CD8-positive, alpha-beta memory T cell (primary cell): ENCODE measurements at places on chromosomes 13 and 19.

GRCh38 chr13:49086722-49087121 is 111.0 kb downstream of the FNDC3A start:
- no peak for DNase-seq

DNA sequence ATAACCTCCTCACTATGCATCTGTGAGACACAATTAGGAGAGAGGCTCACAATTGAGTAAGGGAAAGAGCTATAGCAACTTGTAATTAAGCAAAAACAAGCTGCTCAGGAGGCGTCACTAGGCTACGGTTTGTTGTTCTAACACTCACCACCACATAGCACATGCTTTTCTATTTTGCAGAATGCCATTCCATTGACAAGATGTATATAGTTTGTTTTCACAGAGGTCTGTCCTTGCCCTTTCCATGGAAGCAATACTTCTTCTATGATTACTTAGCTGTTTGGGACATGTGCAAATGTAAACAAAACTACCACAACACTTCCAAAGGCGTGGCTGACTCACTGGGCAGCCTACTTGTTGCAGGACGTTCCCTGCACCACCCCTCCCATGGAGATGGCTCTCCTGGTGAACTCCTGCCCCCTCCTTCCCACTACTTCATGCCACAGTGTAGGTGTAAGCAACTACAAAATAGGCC is 33.9 kb upstream of the FAM216B start:
- no peak for DNase-seq

GRCh38 chr13:94129490-94129894 is 350.0 kb downstream of the DCT start:
- no peak for DNase-seq

- DNase-seq, result no peak
Measured at GRCh38 chr19:31260171-31260933, 88.9 kb downstream of the TSHZ3 start.

GRCh38 chr19:35549174-35549788 is 3.9 kb downstream of the TMEM147 start:
- DNase-seq, result peak; percentile 29

- DNase-seq, result no peak
Measured at GRCh38 chr13:66567899-66568612, 662.1 kb downstream of the PCDH9 start.

GRCh38 chr13:47094734-47095434 is 198.0 kb upstream of the HTR2A start:
- no peak for DNase-seq

- DNase-seq, result no peak
Measured at GRCh38 chr19:41309180-41310032, 566 bp upstream of the CCDC97 start.

- DNase-seq, result no peak
Measured at GRCh38 chr19:7327802-7328201, 20.9 kb upstream of the ARHGEF18 start.

GRCh38 chr13:32126756-32127155 is 95.2 kb downstream of the FRY start:
- DNase-seq, result no peak

DNA sequence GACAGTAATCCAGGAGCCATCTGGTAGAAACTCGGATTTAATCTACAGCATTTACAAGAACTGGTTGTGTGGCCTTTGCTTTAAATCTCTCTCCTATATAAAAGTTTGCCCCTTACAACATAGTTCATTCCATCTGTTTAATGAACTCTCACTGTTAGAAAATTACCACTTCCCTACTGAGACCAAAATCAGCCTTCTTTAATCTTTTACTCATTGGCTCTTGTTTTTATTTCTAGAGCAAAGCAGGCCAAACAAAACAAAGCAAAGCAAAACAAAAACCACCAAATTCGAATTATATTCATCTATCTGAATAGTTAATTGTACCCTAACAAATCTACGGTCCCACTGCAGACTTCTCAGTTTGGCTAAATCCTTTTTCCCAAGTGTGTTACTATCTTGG is 127.0 kb downstream of the UGGT2 start:
- DNase-seq, result no peak

DNA sequence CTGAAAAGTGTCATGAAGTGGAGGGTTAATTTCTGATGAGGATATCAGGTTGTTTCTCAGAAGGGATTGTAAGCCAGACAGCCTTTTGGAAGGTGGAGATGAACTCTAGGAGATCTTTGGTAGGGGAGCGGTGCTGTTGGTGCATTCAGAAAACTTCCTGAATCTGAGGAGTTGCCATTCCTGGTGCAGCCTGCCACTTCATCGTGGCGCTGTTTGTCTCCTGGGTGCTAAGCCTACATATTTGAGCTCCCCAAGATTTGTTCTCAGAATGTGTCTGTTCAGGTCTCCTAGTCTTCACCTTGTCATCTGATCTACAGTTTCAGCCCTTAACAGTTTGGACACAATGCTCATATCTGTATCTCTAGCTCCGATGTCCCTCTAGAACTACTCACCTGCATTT is 285.6 kb downstream of the MTUS2 start:
- no peak for DNase-seq

DNA sequence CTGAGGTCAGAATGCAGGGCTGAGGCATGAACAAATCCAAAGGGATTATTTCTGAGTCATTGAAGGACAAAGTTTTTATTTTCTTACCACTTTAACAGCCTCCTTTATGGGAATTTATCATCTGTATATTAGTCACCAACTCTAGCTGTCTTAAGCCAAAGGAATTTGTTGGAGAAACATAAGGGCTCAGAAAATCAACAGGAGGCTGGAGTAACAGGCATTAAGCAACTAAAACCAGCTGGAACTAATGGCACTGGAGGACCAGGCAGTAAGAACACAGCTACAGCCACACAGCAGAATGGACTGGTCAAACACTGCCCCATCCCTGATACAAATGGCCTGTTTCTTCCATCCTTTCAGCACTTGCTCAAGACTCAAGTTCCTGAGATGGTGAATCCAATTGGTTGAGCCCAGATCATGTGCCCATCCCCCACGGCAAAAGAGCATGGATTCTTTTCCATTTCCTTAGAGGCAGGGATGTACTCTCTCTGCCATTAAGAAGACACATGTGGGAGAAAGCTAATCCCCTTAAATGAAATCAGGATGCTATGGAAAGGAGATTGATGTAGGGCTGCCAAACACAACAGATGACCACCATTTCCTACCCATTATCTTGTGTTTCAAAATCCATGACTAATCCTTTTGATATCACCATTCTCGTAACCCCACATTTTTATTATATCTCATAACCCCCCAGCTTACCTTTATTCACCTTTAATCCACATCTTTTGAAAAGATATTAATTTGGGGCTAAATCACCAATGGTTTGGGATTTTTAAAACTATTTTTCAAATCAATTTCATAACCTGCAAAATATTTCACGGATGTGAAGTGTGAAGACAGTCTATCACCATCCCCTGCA is 157.0 kb upstream of the FNDC3A start:
- DNase-seq, result no peak

DNA sequence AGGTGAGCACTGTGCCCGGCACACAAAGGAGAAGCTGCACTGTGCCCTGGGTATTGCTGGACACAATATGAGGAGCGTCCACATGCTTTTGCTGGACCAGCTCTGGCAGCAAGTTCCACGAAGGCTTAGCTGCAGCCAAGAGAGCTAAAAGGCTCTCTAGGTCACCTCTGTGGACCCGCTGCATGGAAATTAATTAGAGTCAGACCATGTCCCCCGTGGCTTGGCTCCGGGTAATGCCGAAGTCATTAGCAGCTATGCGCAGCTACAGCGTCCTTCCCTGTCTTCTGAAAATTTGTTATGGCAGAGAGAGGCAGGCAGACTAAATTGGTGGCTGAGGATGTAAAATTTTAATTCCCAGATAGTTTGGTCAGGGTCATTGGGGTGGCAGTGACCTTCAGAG is 271.5 kb downstream of the SLC7A1 start:
- DNase-seq, result no peak

- no peak for DNase-seq
Measured at GRCh38 chr13:27012482-27013197, 159.0 kb downstream of the USP12 start.

DNA sequence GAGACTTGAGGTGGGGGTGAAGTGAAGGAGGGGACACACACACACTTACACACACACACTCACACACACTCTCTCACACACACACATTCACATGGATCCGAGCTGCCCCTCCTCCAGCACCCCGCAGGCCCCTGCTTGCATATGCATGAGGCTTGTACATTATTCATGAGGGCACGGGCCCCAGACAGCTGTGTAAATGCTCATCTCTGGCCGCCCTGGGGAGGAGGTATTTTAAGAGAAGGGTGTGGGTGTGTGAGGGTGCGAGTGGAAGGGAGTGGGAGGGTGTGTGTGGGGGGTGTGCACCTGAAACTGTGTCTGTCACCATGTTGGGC is 2.4 kb downstream of the NCAN start:
- no peak for DNase-seq

DNA sequence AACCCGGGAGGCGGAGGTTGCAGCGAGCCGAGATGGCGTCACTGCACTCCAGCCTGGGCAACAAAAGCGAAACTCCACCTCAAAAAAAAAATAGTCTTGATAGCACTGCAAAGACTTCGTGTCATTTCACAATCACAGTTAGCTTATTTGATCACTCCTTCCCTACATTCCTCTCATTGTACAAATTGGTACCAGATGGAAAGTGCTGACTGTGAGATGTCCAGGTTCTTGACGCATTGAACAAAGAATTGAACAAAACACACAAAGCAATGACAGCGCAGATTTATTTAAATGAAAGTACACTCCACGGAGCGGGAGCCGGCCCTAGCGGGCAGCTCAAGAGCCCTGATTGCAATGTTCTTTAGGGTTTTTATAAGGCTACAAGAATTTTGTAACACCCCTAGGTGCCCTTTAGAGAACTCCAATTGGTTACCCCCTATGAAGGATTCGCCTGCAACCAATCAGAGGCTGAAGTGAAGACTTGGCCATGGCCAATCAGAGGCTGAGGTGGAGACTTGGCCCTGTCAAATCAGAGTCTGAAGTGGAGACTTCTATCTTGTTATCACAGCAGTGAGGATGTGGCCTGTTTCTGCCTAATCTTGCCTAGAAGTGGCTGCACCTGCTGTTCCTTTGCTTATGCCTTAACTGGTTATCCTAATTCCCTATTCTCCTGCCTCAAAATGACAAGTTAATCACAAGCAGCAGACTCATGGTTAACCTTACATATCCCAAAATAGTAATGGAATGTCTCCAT is 16.7 kb downstream of the ZNF556 start:
- no peak for DNase-seq

GRCh38 chr13:97243915-97244781 is 22.0 kb downstream of the MBNL2 start:
- no peak for DNase-seq

- no peak for DNase-seq
Measured at GRCh38 chr19:56683116-56683515, 11.6 kb upstream of the ZNF835 start.
